ENCODE measurements at places on chromosomes 5 and 9. TPM values are rescaled to one million over a fixed set of nuclear protein-coding genes. Genes with fewer than 3 reads are reported as not detected.
A peak's percentile ranks its signal among the peaks of the same experiment; 100 is the strongest.

DNA sequence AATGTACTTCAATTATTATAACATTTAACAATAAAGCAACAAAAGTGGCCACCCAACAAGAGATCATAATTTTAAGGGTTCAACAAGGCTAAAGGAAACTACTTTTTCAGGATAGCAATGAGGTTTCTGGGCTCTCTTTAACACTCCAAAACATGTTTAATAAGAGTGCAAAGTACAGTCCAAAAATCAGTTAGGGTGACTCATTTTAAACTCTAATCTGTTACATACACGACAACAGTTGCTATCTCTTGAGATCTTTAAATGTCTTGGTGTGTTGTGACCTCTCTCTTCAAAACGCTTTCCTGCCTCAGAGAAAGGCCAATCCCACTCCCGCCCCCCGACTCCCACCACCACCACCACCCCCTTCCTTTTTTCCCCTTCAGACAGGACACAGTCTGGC, 11.5 kb downstream of the NFIB start:
- no peaks in the 10 kb centered on the region for H3K36me3 ChIP-seq
- H3K27ac ChIP-seq, result no peak overlapping the region
- no peak for DNase-seq
- peak overlapping the region; percentile 20 for H3K4me3 ChIP-seq

- no peak for DNase-seq
- H3K27me3 ChIP-seq, result no peaks in the 10 kb centered on the region
- no peak overlapping the region for H3K27ac ChIP-seq
These were observed 192.4 kb downstream of the ADAMTSL1 start for GRCh38 chr9:18666348-18666747.

DNA sequence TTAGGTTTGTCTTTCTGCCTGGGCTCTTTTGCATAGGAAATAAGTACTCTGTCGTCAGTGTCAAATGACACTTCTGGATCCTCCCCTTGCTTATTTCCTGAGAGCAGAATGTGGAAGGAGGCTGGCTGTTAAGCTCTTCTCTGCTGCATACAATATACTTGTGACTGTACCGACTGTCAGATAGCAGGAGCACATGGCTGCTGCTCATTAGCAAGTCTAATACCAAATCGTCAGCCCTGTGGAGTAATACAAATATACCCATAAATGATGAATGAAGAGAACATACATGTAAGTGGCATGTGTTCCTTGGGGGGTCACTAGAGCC, at the start of gene GPR151:
TSS of gene GPR151 (minus strand) at position 40 of the 325 bp plus-strand sequence. CDS start 77 bp downstream, outside the sequence.
- no peak within 1 kb of the TSS for H3K27ac ChIP-seq
- no peaks in the 10 kb centered on the region for H3K4me1 ChIP-seq
- DNase-seq, result no peak
- no peak within 1 kb of the TSS for H3K4me3 ChIP-seq
- H3K27me3 ChIP-seq, result no peaks in the 10 kb centered on the region

Gene HEXB
- 156 TPM for total RNA-seq

DNA sequence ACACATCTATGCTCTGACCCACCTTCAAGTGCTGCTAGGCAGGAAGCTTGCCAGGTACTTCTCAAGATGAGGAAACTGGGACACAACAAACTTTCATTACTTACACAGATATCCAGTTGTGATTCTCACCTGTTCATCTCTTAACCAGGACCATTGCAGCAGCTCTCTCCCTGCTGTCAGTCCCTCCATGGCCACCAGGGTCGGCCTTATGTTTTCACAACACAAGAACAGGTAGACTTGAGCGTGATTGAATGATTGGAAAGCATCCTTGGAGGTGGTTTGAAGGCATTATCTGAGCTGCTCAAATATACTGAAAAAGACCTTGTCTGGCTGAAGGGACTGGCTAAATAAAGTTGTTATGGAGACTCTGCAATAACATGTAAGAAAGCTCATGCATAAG, 94.4 kb downstream of the MTREX start:
- DNase-seq, result no peak
- H3K4me1 ChIP-seq, result no peaks in the 10 kb centered on the region
- H3K36me3 ChIP-seq, result peaks cover 12% of the 10 kb centered on the region
- no peak overlapping the region for H3K4me3 ChIP-seq

DNA sequence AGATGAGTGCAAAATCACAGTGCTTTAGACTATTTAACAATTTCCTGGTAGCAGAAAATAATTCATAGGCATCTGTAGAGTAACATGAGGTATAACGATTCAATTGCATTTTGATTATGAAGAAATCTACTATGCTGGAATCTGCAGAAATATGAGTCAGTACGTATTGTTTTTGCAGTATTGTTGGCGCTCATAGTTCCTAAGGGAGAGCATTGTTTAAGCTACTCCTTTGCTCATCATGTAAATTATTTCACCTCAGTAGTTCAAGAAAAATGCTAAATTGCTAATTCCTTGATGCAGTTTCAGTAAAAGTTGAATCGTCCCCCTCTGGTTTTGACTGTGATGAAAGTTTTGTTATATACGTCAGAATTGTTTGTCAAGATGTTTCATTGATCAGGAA, 458.4 kb downstream of the HINT1 start:
- H3K27me3 ChIP-seq, result no peaks in the 10 kb centered on the region
- no peak overlapping the region for H3K27ac ChIP-seq
- H3K4me1 ChIP-seq, result no peaks in the 10 kb centered on the region
- H3K36me3 ChIP-seq, result no peaks in the 10 kb centered on the region

DNA sequence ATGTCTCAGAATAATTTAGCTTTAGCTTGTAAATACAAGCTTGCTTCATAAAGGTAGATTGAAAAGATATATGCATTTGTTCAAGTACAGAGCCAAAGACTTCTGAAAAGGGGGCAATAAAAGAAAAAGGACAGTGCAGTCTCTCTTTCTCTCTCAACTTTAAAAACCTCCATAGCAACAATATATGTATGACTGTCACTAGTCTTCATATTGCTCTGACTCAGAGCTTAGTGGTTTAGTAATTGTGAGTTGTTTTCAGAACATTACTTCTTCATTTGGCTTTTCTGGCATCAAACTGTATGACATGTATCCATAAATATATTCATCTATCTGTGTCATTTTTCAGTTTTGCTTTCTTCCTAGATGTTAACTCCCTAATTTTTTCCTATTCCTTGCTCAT, 194.6 kb upstream of the KIF2A start:
- H3K27me3 ChIP-seq, result no peaks in the 10 kb centered on the region
- DNase-seq, result no peak
- no peak overlapping the region for H3K27ac ChIP-seq
- H3K4me3 ChIP-seq, result no peak overlapping the region
- H3K36me3 ChIP-seq, result no peaks in the 10 kb centered on the region
- H3K4me1 ChIP-seq, result no peaks in the 10 kb centered on the region

- peaks cover 5% of the 10 kb centered on the region for H3K4me1 ChIP-seq
- no peak overlapping the region for H3K27ac ChIP-seq
- H3K36me3 ChIP-seq, result peaks cover 2% of the 10 kb centered on the region
- peak overlapping the region; percentile 23 for H3K4me3 ChIP-seq
- H3K27me3 ChIP-seq, result no peaks in the 10 kb centered on the region
- DNase-seq, result no peak
These were observed 16.9 kb downstream of the RAD1 start for GRCh38 chr5:34898258-34898895.

DNA sequence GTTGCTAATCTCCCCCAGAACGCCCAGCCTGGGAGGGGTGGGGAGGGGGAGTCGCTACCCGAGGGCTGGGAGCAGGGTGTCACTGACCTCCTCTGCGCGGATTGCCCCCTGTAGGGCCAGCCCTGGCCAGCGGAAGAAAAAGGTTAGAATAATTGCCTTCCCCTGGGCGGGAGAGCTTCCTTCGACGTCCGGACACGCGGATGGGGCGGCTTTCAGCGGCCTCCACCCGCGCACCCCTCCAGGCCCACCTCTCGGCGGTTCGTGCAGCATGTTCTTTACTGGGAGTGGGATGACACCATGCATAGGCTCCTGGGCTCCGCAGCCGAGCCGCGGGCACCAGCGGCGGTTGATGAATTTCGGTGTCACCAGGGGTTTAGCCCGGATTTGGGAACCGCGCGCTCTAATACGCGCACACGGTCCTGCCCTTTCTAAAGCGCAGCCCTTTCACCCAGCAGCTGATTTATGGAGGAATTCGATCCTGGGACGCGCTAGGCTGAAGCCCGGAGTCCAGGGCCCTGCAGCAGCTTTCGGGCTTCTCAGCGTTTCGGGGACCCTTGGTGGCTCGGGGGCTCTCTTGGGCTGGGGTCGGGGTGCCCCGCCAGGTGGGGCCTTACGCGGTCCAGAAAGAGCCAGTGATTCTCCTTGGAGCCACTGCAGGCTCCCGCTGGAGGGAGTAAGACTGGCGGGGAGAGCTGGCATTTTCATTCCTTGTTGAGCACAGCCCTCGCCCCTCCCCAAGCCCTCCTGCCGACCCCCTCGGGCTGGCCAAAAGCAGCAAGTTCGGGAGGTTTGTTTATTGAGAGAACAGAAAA, 10.1 kb downstream of the LMX1B start:
- no peak overlapping the region for H3K27ac ChIP-seq
- H3K4me1 ChIP-seq, result no peaks in the 10 kb centered on the region
- H3K4me3 ChIP-seq, result no peak overlapping the region
- no peak for DNase-seq
- H3K27me3 ChIP-seq, result peaks cover 32% of the 10 kb centered on the region

DNA sequence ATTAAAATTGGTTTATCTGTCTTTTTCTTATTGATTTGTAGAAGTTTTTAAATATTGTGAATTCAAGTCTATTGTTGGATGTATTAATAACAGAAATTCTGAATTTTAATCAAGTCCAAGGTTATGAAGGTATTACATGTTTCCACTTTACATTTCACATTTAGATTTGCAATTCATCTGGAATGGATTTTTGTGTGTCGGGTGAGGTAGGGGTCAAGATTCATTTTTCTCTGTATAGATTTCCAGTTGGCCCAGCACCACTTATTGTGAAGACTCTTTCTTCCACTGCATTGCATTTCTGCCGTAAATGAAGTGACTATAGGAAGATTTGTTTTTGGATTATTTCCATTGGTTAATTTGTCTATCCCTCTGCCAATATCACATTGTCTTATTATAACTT, 35.5 kb upstream of the DMRT2 start:
- H3K4me1 ChIP-seq, result no peaks in the 10 kb centered on the region
- no peak for DNase-seq
- no peaks in the 10 kb centered on the region for H3K36me3 ChIP-seq
- H3K4me3 ChIP-seq, result no peak overlapping the region
- no peaks in the 10 kb centered on the region for H3K27me3 ChIP-seq

DNA sequence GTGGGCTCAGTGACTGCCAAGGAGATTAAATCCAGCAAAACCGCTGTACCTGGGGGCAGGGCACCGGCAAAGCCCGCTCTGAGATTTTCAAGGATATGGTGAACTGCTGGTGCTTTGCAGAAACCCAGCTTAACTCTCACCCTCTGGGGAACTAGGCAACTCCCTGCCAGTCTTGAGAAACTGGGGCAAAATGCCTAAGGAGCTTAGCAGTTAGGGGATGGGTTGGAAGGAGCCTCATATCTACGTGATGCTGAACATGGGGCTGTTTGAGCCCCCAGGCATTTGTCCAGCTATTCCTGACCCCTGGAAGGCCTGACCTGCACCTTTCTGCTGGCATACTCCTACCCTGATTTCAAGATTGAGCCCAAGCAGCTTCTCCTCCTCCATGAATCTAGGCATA, 108.6 kb upstream of the TBC1D2 start:
- H3K27me3 ChIP-seq, result no peaks in the 10 kb centered on the region
- H3K4me3 ChIP-seq, result no peak overlapping the region
- no peak overlapping the region for H3K27ac ChIP-seq
- H3K4me1 ChIP-seq, result no peaks in the 10 kb centered on the region
- no peak for DNase-seq
- H3K36me3 ChIP-seq, result no peaks in the 10 kb centered on the region
